Foreskin keratinocyte (primary cell): ENCODE measurements at places on chromosomes 6 and 20.
A peak's percentile ranks its signal among the peaks of the same experiment; 100 is the strongest.

DNA sequence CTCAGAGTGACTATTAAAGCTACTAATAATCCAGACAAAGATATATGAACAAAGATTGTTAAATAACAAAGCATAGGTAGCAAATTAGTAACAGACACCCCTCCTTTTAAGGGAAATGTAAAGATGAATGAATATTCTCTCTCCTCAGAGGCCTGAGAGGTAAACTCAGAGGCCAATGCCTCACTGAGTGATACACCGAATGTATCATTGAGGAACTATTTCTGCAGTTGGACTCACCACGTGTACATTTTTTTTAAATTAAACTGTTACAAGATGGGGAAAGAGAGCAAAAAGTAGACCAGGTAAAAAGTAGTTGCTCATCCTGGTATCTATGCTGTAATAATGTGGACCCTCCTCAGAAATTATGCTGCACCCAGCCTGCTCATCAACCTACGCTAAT lies 72.3 kb upstream of the IPCEF1 start:
- DNase-seq: peak; percentile 33

DNA sequence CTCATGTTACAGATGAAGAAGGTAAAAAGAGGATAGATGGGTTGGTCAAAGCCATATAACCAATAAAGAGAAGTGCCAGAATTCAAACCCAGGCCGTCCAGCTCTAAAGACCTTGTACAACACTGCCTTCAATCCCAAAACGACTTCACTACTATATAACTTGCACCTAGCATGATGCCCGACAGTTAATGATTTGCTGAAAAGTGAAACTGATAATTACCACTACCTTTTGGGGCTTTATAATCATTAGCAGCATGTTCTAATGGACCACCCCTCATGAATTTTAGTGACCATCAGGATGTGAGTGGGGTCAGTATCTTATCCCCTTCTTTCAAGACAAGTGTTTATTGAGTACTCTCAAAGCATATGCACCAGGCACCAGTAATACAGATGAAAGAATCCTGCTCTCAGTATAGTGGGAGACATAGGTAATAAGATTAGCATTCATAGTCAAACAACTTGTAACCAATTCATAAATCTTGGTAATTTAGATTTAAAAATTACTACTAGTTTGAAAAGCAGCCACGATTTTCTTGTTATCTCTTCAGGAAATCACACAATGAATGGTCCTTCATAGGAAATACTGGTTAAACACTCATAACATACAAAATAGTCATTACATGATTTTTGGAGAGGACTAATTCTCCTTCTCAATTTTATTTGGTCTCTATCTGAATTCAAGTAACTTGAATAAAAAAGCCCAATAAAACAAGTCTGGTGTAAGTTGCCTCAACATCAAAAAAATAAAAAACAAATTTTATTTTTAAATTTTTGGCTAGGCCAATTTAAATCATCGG lies 98.0 kb downstream of the EPB41L2 start:
- no peak for DNase-seq

DNA sequence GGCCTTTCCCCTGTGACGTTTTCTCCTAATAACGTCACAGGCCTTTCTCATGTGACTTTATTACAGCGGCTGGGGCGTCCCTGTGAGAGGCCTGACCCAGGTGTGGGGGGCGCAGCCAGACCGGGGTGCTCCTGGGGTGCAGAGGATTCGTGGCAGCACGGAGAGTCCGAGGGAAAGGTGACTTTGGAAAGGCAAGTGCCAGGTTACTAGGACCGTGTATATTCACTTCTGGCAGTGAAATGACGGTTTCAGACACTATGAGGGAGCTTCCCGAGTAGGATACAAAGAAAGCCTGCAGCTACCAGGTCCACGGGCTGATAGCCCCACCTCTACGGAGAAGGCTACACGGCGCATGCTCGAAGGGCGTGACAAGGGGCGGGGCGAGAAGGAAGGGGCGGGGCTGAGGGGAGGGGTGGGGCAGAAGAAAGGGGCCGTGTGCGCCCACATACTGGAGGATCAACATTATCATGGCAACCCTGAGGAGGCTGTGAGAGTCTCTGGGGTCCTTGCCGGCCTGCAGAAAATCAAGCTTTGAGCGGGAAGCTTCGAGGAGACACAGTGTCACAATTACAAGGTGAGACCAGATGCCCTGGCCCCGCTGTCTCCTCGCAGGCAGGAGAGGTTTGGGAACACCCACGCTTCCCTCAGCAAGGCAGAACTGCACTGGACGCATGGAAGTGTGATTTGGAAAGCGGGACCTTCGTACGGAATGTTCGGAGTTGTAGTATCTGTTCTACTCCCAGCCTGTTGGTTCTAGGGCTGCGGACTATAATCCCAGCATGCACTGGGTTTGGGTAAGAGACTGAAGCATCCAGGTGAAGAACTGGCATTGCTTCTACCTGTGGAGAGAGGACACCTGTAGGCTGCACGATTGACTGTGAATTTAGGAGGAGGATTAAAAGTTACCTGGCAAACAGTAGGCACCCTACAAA lies 54.4 kb upstream of the ZNF337 start:
- peak; percentile 32 for DNase-seq

- DNase-seq: no peak
These were observed 542 bp downstream of the FGD2 start for GRCh38 chr6:37005827-37006567.

DNA sequence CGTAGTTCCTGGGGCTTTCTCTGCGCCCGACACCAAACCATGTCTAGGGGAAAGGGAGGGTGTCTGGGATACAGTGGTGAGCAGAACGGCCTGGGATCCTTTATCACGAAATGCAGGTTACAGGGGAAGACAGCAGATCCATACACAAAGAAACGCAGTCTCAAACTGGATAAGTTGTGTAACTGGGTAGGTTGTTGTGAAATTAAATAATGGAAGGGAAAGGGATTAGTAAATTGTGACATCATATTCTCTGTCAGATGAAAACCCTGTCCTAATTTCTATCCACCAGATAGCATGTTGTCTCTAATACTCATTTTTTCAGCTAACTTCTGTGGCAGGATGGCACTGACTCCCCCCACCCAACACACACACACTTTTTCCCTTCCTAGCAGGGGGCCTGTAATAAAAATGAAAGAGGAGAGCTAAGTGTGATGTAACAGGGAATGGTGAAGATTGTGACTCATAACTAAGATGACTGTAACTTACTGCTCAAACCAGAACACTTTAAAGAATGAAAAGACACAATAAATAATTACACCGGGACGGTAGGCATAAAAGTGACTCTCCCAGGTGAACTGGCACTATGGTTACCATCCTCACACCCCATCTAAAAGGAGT lies 769 bp upstream of the TRPC4AP start:
- DNase-seq: no peak

GRCh38 chr6:55069132-55069781 lies 105.1 kb upstream of the HCRTR2 start:
- no peak for DNase-seq

DNA sequence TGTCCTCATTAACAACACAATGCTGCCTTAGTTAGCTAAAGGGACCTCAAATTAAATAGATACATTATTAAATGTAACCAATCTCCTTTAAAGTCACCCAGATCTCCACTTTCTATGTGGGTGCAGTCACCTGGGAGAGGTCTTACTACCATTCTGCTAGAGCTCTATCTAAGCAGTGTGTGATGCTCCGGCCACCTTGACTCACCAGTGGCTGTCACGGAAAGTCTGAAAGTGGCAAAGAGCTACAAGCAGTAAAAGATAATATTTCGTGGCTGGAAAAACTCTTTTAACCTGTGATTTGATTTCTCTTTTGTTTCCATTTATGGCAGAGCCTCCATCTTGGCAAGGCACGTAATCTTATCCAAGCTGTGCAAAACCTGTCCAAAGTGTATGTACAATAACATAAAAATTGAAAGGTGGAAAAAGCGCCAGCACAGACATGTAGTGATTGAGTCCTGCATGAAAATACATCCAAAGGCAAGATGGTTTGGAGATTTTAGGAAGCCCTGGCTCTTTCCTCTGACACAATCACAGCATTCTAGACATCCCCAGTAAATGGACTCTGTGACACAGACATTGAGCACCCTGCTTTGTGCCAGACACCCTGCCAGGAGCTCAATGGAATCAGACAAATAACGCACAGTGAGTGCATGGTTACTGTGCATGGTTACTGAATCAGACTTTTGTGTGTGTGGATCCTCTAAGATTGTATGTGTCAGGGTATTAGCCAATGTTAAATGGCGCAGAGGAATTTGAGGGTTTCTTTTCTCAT lies 116.6 kb downstream of the ADAT2 start:
- DNase-seq: peak; percentile 75

- no peak for DNase-seq
These were observed 97.9 kb upstream of the TMEM181 start for GRCh38 chr6:158461954-158462353.

- no peak for DNase-seq
These were observed 6.9 kb upstream of the SYNDIG1 start for GRCh38 chr20:24462460-24463010.

- DNase-seq: no peak
These were observed 60.1 kb upstream of the PLEKHG1 start for GRCh38 chr6:150539568-150539967.

- no peak for DNase-seq
These were observed 122.6 kb upstream of the IFNGR1 start for GRCh38 chr6:137341681-137342195.

GRCh38 chr6:79797912-79798311 lies 149.4 kb downstream of the ELOVL4 start:
- DNase-seq: no peak

- DNase-seq: no peak
These were observed 113.4 kb upstream of the BEND3 start for GRCh38 chr6:107228754-107229153.
